ENCODE measurements at places on chromosomes 3 and 15. TPM values are rescaled to one million over a fixed set of nuclear protein-coding genes. Genes with fewer than 3 reads are reported as not detected.

DNA sequence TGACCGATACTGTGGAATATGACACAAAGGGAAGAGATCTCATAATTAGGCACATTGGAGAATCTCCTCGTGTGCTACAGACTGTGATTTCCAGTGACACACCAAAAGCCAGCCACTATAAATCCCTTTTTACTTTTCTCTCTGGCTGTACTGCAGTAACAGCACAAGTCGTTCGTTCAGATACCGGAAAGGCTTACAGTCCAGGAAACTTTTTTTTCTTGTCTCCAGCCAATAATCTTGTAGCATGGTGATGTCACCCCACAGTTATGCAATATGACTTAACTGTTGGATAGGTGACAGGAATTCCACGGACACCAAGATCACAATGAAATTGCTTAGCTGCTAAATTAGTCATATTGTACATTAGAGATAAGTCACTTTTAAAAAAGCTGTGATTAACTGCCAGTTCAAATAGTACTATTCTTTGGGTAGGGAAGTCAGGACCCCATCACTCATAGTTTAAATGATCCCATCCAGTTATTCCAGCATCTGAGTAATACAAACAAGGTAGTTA is 36.3 kb upstream of the TSC22D2 start:
- DNase-seq = no peak

GRCh38 chr3:195133462-195133861 is 137.5 kb downstream of the XXYLT1 start:
- DNase-seq = no peak

- DNase-seq = no peak
Observed at GRCh38 chr3:174620138-174620537, 239.0 kb upstream of the NAALADL2 start.

GRCh38 chr3:54312156-54312899 is 190.0 kb downstream of the CACNA2D3 start:
- DNase-seq = no peak

GRCh38 chr3:71104121-71104541 is 479.4 kb downstream of the FOXP1 start:
- no peak for DNase-seq

The SLC27A2 gene
- 0.22 TPM for total RNA-seq

The BOC gene
- total RNA-seq = 0.33 TPM

The C3orf22 gene
- not detected for total RNA-seq

The NR1I2 gene
- total RNA-seq = 1.1 TPM

The AHSG gene
- total RNA-seq = not detected

Data from activated B cell treated with CpG ODN at 0.5 μM for 24 hours (primary cell).